Activated CD8-positive, alpha-beta memory T cell treated with anti-CD3 and anti-CD28 coated beads for 1 hour (primary cell): ENCODE measurements at places on chromosomes 7 and 10.

- DNase-seq: no peak
Measured at GRCh38 chr10:17454161-17455014, at the start of gene ST8SIA6. Gene ST8SIA6, minus strand, starts transcription at chr10:17454595. Its CDS starts 340 bp downstream, at chr10:17454255.

- no peak for DNase-seq
Measured at GRCh38 chr10:101938305-101939007, 94.9 kb upstream of the KCNIP2 start.

- no peak for DNase-seq
Measured at GRCh38 chr7:128458956-128459355, 3.3 kb downstream of the HILPDA start.

DNA sequence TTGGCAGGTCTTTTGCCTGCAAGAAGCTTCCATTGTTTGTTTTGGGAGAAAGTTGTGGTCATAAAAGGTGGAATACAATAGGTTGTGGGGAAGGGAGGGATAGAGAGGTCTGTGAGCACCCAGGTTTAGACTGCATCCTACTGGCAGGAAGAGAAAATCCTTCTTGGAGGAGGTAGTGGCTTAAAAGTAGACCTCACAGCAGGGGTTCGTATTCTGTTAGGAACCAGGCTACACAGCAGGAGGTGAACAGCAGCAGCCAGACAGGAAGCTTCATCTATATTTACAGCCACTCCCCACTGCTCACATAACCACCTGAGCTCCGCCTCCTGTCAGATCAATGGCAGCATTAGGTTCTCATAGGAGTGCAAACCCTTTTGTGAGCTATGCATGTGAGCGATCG lies 245.3 kb downstream of the NSUN6 start:
- DNase-seq: no peak

DNA sequence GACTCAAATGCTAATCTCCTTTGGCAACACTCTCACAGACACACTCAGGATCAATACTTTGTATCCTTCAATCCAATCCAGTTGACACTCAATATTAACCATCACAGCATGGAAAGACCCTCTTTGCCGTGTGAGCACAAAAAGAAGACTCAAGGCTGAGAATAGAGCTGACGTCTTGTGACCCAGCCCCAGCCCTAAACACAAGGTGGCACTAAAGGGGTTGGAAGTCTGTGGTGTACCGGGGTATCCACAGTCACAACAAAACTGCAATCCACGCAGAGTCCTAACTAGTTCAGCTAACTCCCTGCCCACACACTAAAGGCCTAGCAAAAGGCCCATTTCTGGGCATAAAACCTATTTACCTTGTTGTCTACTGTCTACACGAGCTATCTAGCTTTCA lies 200.1 kb downstream of the ACTR3B start:
- DNase-seq: no peak

- no peak for DNase-seq
Measured at GRCh38 chr10:126351021-126351420, 37.3 kb downstream of the ADAM12 start.

- no peak for DNase-seq
Measured at GRCh38 chr7:106114716-106115383, 2.7 kb upstream of the SYPL1 start.

- DNase-seq: no peak
Measured at GRCh38 chr7:150396426-150396825, 17.3 kb downstream of the ZNF775 start.

- no peak for DNase-seq
Measured at GRCh38 chr7:17326378-17326777, 27.9 kb downstream of the AHR start.

DNA sequence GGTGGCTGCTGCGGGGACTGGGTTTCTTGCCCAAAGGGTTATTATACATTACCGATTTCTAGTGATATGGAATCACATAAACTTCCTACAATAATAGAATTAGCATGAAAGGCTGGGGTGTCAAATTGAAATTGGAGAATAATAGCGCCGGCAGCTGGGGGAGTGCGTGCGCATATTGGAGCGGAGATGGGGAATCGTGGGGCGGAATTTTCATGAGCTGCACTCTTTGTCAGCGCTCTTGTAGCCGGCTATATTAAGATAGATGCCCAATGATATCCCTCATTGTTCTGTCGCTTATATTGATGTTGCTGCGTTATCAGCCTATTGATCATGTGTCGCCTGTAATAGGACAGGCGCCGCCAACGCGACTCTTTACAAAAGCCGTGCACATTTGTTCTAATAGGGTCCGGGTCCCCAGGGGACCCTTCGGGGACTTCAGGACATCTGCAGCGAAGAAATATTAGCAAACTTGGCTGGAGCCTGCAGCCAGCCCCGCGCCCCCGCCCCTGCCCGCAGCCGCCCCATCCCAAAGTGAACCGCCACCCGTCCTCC lies 5.1 kb downstream of the UNCX start:
- no peak for DNase-seq

GRCh38 chr7:127504715-127505114 lies 80.7 kb downstream of the GCC1 start:
- DNase-seq: no peak

DNA sequence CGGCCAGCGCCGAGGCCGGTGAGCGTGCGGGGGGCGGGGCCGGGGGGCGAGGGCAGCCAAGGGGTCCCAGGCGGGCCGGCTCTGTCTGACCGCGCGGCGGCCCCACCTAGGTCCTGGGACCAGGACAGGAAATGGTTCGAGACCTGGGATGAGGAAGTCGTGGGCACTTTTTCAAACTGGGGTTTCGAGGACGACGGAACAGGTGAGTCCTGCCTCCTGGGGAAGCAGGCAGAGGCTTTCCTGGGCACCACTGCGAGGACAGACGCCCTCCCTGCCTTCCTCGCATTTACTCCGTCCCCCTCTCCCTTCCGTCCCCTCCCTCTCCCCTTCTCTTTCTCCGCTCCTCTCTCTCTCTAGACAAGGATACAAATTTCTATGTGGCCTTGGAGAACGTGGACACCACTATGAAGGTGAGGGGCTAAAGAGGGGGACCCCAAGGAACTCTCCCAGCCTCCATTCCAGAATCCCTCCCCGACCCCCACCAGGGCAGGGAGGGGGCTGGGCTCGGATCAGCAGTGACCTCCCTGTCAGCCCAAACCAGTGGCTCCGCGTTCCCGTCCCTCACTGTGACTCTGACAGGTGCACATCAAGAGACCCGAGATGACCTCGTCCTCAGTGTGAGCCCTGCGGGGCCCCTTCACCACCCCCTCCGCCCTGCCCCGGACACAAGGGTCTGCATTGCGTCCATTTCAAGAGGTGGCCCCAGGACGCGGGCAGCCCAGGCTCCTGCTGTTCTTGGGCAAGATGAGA lies 2.6 kb upstream of the MUC12 start:
- no peak for DNase-seq

- DNase-seq: no peak
Measured at GRCh38 chr10:129689671-129690071, 222.6 kb downstream of the MGMT start.

- no peak for DNase-seq
Measured at GRCh38 chr10:121338206-121338980, 259.9 kb downstream of the FGFR2 start.

GRCh38 chr10:3570131-3570729 lies 214.8 kb downstream of the KLF6 start:
- DNase-seq: no peak
